ENCODE measurements at places on chromosomes 2 and 18. TPM values are rescaled to one million over a fixed set of nuclear protein-coding genes. Genes with fewer than 3 reads are reported as not detected.

DNA sequence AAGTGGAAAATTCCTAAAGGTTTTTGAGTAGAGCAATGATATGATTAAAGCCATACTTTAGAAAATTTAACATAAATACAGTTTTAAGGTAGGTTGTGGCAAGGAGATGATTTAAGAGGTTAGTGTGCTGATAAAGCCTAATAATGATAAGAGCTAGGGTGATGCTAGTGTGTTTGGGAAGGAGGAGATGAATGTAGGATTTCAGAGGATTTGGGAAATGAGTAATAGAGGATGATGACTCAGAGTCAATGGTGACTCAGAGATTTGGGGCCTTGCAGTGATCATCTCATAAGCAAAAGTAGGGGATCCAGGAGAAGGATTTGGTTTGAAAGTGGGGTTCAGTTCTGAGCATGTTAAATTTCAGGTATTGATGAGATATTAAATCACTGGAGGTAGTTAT, 23.3 kb downstream of the STAMBP start:
- no peak for DNase-seq

DNA sequence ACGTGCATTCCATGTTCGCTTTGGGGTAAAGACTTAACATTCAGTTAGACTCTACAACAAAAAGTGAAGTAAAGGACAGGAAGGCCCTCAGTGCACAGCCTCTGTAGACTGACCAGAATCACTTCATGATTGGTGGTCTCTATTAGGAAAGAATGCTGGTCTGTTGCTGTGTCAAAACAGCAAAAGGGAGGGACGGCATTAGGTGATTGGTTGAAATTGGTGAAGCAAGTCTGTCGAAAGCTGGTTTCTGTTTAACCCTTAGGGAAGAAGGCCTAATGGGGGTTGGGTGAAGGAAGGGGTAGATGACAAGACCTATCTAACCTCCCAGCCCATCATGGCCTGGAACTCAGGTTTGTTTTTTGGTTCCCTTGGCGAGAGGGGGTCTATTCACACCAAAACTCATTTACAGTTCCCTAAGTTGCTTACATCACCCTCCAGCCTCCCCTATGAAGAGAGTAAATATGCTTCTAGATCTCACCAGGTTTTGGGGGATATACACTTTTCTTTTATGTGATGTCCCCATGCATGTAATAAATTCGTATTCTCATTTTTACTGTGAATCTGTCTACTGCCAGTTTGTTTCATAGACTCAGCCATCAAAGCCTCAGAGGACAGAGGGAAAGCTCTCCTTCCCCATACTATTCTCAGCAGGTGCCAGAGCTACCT, 65.6 kb downstream of the TMEM17 start:
- DNase-seq: no peak

- no peak for DNase-seq
Measured at GRCh38 chr2:157899125-157899839, 23.2 kb upstream of the ACVR1 start.

DNA sequence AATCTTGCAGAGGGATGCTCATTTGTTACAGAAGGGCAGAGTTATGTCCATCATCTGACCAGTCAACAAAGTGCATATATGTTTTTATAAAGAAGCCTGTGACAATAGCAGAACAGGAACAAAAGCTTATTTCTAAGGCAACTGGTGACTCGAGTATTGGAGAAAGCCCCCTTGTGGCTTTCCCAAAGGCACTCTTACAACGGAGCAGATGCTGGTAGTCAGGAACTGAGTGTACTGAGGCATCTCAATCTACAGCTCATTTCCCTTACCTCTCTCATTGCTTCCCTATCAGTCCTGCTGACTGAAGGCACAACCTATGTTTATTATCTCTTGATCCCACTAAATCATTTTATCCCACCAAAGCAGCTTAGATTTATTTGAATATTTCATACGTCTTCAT, 557.1 kb upstream of the CHAC2 start:
- no peak for DNase-seq

- DNase-seq: peak; percentile 47
Measured at GRCh38 chr2:41169744-41170143, 717.9 kb upstream of the SLC8A1 start.

- DNase-seq: no peak
Measured at GRCh38 chr2:64543008-64543697, 19.0 kb downstream of the AFTPH start.

GRCh38 chr18:28048612-28049011, 128.3 kb downstream of the CDH2 start:
- DNase-seq: no peak

DNA sequence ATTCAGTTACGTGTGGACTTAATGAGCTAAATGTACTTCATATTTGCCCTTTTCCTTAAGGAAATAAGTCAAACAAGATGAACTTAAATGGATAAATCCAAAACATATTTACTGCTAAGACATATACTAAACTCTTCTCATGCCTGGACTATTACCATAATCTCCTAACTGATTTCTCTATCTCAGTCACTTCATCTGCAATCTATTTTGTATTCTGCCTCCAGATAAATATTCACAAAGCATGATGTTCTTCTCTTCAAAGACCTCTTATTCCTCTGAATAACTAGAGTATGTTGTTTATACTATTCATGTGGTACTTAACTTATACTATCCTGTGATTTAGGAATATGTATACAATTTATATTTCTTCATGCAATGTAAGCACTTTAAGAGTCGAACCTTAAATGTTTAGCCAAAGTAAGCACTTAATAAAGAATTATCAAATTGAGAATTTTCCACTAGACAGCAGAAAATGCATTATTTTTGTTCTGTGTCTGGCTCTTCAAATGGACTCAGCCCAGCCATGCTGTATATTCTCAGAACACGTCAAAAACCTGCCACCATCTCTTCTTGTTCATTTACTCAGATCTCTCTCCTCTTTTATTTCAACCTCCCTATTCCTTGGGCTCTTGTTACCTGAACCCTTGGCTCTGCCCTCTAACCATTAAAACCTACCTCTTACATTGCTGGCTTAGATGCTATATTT, 79.9 kb upstream of the ARHGAP28 start:
- no peak for DNase-seq

DNA sequence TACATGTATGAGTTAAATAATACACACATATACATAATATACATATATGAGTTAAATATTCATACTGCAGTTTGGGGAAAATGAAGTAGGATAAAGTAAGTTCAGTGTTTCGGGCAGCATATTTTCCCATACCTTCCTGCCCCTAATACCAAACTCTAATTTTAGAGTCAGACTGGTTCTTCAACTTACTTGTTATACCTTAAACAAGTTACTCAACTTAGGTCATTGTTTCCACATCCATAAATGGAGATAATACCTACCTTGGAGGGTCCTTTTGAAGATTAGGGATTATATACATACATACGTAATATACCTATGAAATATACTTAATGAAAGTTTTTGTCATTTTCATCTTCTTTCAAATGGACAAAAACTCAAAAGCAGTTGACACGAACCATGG, 8.4 kb downstream of the MEMO1 start:
- DNase-seq: no peak

DNA sequence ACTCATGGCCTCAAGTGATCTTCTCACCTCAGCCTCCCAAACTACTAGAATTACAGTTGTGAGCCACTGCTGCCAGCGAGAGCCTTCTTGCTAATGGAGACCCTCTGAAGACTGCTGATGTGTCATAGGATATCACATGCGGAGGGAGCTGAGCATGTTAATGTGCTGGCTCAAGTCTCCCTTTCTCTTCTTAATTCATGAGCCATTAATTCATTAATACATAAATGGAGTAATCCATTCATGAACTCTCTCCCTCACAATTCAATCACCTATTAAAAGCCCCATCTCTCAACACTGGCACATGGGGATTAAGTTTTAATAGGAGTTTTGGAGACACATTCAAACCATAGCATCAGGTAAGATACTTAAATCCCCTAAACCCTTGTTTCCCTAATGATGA, 54.8 kb downstream of the SYT4 start:
- no peak for DNase-seq

The ABCG5 gene
- total RNA-seq: not detected

GRCh38 chr2:54573537-54573919, 117.4 kb downstream of the SPTBN1 start:
- no peak for DNase-seq

DNA sequence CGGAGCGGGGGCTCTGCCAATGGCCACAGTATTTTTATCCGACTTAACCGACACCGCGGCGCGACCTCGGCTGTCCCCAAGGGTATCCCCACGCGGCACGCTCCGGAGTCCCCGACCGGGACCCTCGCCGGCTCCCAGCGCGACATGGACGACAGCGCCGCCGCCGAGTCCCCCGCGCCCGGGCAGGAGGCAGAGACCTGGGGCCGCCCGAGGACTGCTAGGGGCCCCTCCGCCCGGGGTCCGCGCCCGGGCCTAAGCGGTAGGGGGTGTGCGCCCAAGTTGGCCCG, 468 bp downstream of the UXS1 start:
- no peak for DNase-seq

GRCh38 chr2:1675633-1676032, 68.7 kb downstream of the PXDN start:
- DNase-seq: peak; percentile 47

- peak; percentile 43 for DNase-seq
Measured at GRCh38 chr2:10884574-10884975, 27.2 kb upstream of the KCNF1 start.

The STEAP3 gene
- 2.5 TPM for total RNA-seq

DNA sequence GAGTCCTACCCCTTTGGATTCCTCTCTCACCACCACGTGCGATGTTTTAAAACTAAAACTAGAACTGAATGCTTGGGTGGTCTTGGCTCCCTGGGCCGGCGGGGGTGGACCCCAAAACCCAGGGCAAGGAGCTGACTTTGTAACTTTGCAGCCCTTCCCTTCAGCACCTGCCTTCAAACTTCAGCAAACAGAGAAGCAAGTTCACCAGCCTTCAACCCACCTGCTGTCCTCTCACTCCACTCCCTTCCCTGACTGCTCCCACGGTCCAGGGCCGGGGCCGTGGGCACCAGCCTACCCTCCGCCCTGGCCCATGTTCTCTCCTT, 54.5 kb downstream of the COL6A3 start:
- DNase-seq: peak; percentile 47

The IMPA2 gene
- 60.4 TPM for total RNA-seq

- DNase-seq: no peak
Measured at GRCh38 chr2:74392449-74392743, 12.3 kb upstream of the DCTN1 start.

The BUB1 gene
- total RNA-seq: 118 TPM

DNA sequence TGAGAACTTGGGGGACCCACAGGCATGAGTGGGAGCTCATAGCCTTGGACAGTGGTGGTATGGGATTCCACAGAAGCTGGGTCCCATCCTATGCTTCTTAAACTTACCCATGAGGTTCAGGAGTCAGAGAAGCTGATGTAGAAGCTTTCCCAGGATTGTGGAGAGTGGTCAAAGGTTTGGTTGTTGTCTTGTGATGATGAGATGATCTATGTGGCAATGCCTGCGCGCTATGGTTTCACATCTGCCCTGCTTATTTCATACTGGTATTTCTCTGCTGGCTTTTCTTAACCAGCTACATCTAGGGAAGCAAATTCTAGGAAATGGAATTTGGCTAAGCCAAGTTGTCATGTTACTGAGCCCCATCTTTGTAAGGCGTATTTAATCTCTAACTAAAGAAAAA, 168.6 kb downstream of the ZNF407 start:
- no peak for DNase-seq

GRCh38 chr2:234446404-234447076, 50.3 kb downstream of the ARL4C start:
- DNase-seq: no peak

DNA sequence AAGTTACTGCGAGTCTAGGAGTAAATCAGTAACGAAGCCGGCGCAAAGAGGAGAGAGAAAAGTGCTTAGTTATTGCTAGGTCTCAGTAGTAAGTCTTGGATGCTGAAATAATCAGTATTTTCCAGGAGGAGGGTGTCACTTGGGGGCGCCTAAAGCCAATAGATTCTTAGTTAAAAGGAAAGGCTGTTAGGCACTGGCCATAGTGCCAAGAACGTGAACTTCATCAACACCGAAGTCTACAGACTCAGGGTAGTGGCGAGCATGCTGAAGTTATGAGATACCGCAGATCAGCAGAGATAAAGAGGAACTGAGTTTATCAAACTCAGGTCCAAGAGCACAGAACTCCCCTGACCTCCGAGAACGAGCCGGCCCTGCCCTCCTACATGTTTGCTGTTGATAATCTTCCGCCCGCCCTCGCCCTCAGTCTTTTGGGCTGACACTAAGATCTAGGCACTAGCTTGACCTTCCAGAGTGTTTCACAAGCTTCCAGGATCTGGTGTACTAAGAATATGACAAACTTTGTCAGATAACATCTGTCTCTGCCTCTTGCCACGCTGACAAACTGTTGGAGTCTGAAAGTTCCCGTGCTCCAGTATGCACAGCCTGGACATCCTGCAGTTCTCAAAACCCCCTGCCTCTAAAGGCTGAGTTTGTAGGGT, 49.2 kb downstream of the CYB5A start:
- DNase-seq: no peak

GRCh38 chr2:64120928-64121327, 23.3 kb downstream of the PELI1 start:
- DNase-seq: no peak

Measured in endodermal cell (in vitro differentiated cells).